ENCODE measurements at places on chromosomes 5 and 9.

- DNase-seq: no peak
These were observed 485.9 kb downstream of the CAAP1 start for GRCh38 chr9:26406676-26407075.

- peak; percentile 3 for DNase-seq
These were observed 1.4 kb downstream of the NDUFA8 start for GRCh38 chr9:122158202-122158601.

DNA sequence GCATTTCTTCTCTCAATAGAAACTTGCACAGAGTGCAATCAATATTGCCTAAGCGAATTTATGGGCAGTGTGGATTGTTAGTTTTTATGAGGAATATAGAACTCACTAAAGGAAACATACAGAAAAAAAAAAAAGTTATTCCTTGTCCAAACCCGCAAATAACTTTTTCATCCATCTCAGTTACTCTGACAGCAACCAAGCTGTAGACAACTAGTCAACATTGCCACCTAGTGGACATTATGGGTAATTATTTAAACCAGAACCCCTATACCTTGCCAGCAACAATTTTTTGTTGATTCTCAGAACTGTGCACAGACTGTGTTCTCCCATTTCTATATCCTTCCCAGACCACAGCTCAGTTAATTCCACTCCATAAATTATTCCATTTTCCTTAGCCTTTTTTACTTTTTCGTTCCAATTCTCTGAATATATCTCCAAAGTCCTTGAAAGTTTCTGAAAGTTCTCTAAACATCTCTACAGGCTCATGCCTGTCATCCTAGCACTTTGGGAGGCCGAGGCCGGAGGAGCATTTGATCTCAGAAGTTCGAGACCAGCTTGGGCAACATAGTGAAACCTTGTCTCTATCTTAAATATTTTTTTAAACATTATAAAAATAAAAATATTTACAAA lies 2.6 kb upstream of the AFAP1L1 start:
- no peak for DNase-seq

DNA sequence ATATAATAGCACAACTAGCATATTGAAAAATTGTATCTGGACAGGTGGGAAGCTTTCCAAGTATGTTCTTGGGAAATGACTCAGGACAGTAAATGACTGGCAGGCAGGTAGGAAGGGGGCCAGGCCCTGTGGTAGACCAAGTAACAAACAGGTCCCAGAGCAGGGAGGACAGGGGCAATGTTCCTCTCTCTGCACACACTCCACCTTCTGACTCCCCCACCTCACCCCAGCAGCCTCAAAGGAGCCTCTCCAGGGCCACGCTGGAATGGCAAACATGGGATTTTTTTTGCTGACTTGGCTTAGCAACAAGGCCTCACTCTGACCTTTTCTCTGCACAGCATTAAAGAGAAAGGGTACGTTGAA lies 31.1 kb upstream of the IQGAP2 start:
- DNase-seq: no peak

GRCh38 chr9:99003308-99003707 lies 59.6 kb downstream of the COL15A1 start:
- DNase-seq: no peak

DNA sequence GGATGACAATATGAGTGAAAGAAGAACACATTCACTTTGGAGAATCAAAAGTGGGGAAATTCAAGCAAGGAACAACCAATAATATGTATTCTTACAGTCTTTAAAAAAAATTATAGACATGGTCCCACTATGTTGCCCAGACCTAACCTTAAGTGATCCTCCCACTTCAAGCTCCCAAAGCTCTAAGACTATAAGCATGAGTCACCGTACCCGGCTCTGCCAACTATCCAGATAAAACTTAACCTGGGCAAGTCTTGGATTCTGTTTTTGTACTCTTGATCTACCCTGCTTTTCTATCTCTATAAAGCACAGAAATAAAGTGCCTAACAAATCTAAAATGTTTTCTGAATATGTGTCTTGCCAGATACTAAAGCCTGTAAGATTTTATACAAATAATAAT lies 30.9 kb downstream of the CEMIP2 start:
- DNase-seq: no peak

- no peak for DNase-seq
These were observed 132.2 kb upstream of the TARS1 start for GRCh38 chr5:33308586-33308985.

- DNase-seq: no peak
These were observed 369.6 kb upstream of the GRAMD2B start for GRCh38 chr5:126053630-126054029.

- DNase-seq: no peak
These were observed 41.9 kb downstream of the NPR3 start for GRCh38 chr5:32753051-32753450.

GRCh38 chr9:124218438-124218982 lies 39.2 kb upstream of the NEK6 start:
- no peak for DNase-seq

DNA sequence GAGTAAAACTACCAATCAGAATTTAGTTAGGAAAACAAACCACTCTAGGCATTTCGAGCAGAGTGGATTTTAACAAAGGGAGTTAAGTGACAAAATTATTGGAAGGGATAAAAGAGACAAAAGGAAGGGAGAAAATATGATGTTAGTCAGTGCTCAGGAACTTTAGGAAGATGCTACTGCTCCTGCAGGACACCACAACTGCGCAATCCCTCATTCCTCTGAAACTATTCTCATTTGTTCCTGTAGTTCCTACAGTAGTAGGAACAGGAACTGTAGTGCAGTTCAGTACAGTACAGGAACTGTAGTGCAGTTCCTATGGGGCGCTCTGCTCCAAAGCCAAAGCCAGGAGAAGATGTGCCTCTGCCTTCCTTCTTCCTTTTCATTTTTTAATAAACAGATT lies 29.9 kb upstream of the MEGF10 start:
- no peak for DNase-seq

DNA sequence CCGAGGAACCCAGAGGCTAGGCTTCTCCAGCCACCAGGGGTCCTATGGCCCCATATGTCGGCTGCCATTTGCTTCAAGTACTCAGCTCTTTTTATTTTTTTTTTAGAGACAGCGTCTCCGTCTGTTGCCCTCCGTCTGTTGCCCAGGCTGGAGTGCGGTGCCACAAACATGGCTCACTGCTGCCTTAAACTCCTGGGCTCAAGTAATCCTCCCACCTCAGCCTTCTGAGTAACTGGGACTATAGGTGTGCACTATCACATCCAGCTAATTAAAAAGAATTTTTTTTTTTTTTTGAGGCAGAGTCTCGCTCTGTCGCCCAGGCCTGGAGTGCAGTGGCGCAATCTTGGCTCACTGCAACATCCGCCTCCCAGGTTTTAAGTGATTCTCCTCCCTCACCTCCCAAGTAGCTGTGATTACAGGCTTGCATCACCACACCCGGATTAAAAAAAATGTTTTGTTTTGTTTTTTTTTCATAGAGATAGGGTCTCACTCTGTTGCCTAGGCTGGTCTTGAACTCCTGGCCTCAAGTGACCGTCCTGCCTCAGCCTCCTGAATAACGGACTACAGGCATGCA lies 8.9 kb downstream of the CERCAM start:
- DNase-seq: no peak

GRCh38 chr9:107635101-107635802 lies 145.7 kb upstream of the KLF4 start:
- DNase-seq: no peak

Measured in activated T-cell treated with anti-CD3 and anti-CD28 coated beads for 4 hours (primary cell).